Osteocyte (in vitro differentiated cells): ENCODE measurements at places on chromosomes 4 and X. TPM values are rescaled to one million over a fixed set of nuclear protein-coding genes. Genes with fewer than 3 reads are reported as not detected.

DNA sequence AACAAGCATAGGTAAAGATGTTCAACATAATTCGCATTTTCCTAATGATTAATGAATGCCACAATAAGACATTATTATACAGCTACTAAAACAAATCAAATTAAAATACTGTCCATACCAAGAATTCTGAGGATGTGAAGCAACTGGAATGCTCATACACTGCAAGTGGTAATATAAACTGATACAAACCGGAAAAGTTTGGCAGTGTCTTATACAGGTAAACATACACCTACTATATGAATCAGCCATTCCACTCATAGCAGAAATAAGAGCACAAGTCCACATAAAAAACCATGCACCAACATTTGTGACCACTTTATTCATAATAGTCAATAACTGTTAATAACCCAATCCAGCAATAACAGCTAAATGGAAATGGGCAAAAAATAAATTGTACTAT lies 79.3 kb downstream of the FBXW7 start:
- DNase-seq, result no peak

TAF7L gene
- total RNA-seq, result 0.24 TPM in 1 of 2 replicates, not detected in the other

GRCh38 chrX:19543020-19543715 lies 27.9 kb upstream of the MAP3K15 start:
- DNase-seq, result peak; percentile 69

FRG1 gene
- 34.5 and 37.1 TPM in 2 replicates for total RNA-seq

PLP1 gene
- total RNA-seq, result 0.26 and 0.32 TPM in 2 replicates

CCNA2 gene
- 9.6 and 10.6 TPM in 2 replicates for total RNA-seq

DNA sequence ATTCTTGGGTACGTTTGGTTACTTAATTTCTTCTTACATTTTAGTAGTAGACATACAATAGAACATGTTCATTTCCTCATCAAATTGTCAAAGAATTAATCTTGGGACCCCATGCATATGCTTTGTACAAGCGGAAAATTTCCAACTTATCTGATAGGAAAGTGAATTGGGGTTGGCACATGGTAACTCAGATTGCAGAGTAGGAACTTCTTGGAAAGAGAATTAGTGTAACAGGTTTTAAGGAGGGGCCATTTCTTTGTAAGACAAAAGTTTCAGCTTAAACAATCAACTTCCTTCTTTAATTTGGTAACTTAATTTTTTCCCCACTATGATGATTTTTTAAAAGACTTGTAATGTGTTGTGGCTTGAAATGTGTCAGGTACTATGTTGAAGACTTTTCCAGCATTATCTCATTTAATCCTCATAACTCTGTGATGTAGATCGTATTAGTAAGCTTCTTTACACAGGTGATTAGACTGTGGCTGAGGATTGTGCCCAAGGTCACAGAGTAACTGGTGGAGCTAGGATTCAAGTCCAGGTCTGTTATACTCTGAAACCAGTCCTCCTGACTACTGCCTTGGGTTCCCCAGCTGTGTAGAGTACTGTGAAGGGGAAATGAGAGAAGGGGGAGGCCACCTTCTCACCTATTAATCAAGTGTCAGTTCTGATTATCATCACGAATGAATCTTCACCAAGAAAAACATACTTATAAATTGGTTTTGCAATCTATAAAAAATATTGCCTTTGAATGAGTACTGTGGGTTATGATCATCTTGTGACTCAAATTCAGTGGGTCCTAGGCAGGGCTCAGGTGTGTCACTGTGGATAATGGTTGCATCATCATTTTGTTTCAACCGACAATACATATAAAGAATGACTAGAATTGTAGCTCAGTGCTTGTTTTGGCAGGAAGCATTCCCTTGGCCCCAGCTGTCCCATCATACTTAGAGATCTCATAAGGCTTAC lies 4.3 kb downstream of the GK start:
- DNase-seq, result no peak

- no peak for DNase-seq
These were observed 9.5 kb upstream of the NAAA start for GRCh38 chr4:75950213-75950815.

- DNase-seq, result no peak
These were observed 633.7 kb upstream of the HTR2C start for GRCh38 chrX:113950081-113950678.

DNA sequence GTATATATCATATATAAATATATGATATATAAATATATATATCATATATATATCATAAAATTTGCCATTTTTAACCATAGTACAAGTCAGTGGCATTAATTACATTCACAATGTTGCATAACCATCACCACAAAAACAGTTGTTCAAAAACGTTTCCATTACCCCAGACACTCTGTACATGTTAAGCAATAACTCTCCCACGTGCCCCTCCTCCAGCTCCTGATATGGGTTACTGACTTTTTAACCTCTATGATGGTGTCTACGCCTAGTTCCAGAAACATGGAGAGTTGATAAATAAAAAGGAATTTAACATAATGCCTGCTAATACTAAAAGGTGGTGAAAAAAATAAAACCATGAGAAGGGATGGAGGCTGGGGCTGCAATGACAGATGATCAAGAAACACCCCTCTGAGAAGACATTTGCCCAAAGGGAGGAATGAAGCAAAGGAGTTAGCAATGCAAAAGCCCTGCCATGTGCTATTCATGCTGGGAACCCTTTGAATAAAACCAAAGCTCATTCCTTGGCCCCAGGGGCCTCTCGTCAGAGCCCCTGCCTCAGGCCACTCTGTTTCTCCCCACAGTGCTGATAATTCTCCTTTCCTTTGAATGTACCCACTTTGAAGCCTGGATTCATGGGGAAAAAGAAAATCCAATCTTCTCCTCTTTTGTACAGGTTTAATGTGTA lies 144.3 kb downstream of the NWD2 start:
- DNase-seq, result no peak

- no peak for DNase-seq
These were observed 429.1 kb downstream of the SPRY1 start for GRCh38 chr4:123825596-123826291.

- no peak for DNase-seq
These were observed 29.0 kb downstream of the TMEM165 start for GRCh38 chr4:55424791-55425190.

PAGE2 gene
- total RNA-seq, result not detected in 2 replicates

DNA sequence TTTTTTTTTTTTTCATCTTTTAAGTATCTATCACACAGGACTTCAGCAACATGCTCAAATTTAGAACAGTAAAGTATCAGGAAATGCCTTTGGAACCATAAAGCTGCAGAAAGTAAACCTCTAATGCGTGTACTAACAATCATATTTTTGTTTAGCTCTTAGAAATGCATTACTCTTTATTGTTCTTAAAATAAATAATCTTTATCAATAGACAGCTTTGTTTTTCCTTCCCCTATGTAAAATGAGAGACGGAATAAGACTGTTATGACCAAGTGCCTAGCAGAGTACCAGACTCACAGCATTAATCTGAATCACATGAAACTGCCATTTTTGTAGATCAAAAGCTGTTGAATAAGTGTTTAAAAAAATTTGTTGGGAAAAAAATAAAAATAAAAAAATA lies 50.5 kb upstream of the COL25A1 start:
- DNase-seq, result no peak

DNA sequence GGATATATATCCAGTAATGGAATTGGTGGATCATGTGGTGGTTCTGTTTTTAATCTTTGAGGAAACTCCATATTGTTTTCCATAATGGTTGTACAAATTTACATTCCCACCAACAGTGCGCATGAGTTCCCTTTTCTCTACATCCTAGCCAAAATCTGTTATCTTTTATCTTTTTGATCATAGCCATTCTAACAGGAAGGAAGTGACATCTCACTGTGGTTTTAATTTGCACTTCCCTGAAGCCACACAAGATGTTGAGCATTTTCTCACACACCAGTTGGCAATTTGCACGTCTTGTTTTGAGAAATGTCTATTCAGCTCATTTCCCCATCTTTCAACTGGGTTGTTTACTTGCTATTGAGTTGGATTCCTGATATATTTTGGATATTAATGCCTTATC lies 194.9 kb downstream of the CBLL2 start:
- DNase-seq, result no peak

DNA sequence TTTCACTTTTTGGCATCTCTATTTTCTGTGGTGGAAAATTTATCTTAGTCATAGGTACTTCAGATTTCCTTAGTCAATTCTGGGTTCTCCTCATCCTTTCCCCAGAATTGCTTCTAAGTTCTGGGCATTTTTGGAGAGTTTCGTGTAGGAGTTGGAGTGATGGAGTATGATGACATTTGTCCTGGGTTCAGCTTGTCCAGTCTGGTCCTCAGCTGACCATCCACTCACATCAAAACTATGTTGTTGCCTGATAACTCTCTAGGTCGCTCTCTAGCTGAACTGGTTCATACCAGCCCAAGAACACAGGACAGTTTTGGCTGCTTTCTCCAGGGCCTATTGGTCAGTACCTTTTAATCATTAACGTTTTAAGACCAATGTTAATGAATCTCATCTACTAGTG lies 13.2 kb downstream of the PTTG2 start:
- DNase-seq, result no peak

TLR2 gene
- 0.46 and 0.60 TPM in 2 replicates for total RNA-seq

- no peak for DNase-seq
These were observed 25.4 kb downstream of the C4orf50 start for GRCh38 chr4:5992828-5993321.

DNA sequence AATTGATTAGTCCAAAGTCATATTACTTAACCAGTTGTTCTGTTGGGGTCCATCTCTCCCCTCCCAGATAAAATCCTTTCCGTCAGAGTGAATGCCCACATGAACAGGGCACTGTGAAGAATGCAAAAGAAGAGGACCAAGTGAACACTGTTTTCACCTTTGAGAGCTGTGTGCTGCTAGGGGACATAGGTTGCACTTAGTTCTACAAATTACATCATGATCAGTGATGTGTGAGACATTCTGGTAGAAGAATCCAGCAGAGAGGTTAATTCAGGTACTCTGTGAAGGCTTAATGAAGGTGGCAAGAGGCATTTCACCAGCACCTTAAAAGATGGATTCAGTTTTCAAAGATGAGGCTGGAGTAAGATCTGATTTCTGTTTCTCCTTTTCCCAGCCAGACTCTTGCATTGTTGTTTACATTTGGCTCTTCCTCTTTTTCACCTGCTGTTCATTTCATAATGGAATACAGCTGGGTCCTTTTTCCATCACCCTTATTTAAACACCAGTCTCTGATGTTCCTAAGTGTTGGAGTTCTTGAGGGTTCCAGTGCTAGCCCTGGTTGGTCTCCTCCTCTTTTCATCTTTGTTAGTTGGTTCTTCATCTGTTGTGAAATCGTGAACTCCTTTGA lies 10.9 kb downstream of the GAB1 start:
- no peak for DNase-seq

DNA sequence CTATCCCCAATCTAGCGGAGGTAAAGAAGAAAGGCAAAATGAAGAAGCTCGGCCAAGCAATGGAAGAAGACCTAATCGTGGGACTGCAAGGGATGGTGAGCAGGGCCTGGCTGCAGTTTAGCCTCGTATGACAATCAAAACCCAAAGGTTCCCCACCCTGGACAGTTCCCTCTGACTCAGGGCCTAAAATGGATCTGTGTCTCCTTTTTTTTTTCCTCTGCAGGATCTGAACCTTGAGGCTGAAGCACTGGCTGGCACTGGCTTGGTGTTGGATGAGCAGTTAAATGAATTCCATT lies 986 bp downstream of the HDAC6 start:
- DNase-seq, result no peak

FGF16 gene
- total RNA-seq, result not detected in 2 replicates

GRCh38 chr4:71275004-71275403 lies 63.8 kb upstream of the SLC4A4 start:
- DNase-seq, result no peak

FAM9B gene
- total RNA-seq, result not detected in 2 replicates

DNA sequence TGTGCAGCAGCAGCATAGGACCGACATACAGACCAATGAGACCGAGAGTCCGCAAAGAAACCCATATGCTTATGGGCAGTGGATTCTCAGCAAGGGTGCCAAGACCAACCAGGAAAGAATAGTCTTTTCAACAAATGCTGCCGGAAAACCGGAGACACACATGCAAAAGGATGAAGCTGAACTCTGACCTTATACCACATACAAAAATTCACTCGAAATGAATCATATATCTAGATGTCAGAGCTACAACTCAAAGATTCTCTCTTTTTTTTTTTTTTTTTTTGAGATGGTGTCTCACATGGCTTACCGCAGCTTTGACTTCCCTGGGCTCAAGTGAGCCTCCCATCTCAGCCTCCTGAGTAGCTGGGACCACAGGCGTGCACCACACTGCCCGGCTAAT lies 16.0 kb upstream of the MXD4 start:
- DNase-seq, result no peak

DNA sequence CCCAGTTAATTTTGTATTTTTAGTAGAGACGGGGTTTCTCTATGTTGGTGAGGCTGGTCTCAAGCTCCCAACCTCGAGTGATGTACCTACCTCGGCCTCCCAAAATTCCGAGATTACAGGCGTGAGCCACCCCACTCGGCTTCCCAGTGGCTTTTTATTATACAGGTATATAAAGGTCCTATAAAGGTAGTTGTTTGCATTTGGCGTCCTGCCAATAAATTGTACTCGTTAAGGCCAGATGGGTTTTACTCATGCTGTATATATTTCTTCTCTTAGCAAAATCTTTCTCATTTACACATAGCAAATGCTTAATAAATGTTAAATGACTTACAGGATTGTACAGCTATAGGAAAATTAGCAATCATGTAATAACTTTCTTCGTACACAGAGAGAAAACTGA lies 6.9 kb downstream of the SHROOM3 start:
- no peak for DNase-seq

MAGEB10 gene
- not detected in 2 replicates for total RNA-seq
